ENCODE measurements at places on chromosomes 11 and 22.

DNA sequence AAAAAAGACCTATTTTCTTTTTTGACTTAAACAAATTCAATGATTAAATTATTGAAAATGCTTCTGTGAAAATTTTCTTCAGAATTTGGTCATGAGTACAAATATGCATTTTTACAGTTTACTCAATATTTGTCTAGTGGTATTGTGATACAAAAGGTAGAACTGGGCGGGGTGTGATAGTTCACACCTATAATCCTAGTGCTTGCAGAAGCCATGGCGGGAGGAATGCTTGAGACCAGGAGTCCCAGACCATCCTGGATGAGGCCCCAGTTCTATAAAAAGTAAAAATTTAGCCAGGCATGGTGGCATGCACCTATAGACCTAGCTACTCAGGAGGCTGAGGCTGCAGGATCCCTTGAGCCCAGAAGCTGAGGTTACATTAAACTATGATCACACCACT is 90.6 kb downstream of the ARHGAP42 start:
- no peak for DNase-seq

- DNase-seq = no peak
Observed at GRCh38 chr11:61851113-61851899, 23.2 kb downstream of the FADS2 start.

DNA sequence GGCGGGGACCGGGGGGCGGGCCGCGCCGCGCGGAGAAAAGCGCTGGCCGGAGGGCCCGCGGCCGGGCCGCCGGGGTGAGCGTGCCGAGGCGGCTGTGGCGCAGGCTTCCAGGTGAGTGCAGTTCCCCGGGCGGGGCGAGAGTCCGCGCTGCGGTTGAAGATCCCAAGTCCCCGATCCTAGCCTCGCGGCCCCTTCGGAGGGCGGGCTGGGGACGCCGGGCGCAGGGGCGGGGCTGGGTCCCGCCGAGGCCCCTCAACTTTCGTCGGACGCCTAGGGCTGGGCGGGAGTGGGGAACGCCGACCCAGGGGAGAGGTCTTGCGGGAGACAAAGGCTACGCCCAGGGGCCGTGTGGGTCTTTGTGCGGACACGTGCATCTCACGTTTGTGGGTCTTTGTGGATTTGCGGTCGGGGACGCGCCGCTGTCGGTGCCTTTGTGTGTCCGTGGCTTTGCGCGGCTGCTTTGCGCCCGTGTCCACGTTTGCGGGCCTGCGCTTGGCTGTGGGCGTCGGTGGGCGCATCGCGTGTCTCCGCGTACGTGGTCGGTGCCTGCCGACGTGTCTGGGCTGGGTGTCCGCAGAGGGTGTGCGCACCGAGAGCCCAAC is at the start of gene TSKU:
Gene TSKU (plus strand): TSS at position 63 of the 602 bp plus-strand sequence. CDS start 12,261 bp downstream, outside the sequence.
- no peak for DNase-seq

DNA sequence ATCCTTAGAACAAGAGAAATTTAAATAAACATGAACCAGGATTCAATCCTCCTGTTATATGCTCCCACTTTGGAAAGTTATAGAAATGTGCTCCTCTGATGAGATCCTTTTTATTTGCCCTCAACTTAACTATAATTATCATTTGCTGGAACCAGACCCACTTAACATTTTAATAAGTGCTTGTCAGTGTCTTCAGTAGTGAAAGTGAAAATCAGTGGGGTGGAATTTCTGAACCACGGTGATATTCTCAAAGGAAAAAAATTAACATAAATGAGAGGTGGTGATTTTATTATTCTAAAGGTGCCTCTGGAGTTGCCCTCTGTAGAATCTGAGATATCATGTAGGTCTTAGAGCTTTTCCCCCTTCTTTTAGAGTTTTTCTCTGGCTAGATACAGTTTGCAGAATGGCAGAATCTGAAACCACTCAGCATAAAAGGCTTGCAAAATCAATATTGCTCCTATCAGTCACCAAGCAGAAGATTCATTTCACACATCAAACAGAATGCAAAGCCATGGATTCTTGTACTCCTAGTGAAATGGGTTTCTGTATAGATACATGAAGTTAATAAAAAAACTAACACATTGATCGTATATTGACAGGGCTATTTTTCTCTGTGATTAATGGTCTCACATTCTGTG is 213.2 kb downstream of the LUZP2 start:
- DNase-seq = no peak

DNA sequence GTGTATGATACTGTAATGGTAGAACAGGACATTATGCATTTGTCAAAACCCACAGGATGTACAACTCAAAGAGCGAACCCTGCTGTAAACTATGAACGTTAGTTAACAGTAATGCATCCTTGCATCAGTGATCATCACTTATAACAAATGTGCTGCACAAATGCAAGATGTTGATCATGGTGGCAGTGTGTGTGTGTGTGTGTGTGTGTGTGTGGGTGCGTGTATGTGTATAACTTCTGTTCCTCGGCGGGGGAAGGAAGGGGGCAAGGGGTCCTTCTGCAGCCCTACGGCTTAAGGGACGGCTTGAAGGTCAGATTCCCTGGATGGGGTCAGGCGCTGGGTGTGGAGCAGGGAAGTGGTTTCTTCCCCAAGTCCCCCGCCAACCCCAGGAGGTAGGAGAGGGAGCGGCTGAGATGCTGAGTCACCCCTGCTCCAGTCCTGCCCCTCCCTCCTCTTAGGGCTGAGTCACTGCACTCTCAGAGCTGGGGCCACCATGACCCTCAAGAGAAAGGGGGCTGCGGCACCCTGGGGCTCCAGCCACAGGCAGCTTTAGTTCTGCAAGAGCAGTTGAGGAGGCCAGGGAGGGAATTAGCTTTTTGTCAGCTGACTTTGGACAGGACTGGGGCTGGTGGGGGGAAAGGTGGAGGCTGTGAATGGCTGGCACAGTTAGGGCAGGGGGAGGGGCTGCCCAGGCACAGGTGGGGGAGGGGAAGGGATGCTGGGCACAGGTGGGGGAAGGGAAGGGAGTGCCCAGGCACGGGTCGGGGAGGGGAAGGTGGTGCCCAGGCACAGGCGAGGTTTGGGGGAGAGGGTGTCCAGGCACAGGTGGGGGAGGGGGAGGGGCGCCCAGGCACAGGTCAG is 8.8 kb upstream of the CTSD start:
- DNase-seq = no peak

DNA sequence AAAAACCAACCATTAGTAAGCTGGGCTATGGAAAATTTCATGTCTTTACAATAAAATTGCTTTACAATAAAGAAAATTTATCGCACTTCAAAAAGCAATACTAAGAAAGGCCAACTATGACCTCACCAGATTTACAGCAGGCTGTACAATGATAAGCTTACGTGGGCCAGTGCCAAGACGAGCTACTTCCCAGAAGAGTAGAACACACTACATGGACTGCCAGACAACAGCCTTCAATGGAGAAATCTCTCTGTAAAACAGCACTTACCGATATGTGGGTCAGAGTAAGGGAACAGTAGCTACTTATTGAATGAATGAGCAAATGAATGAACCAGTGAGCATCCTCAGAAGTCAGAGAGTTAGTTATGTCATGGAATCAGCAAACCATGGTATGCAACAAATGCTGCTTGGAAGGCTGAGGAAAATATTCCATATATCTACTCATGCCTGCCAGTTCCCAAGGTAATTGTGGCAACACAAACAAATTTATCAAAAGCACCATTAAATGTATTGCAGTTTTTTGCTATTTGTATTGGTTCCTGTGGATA is 74.4 kb downstream of the SLC36A4 start:
- no peak for DNase-seq

- no peak for DNase-seq
Observed at GRCh38 chr11:44010789-44011251, 37.0 kb upstream of the ACCSL start.

GRCh38 chr22:41847300-41847699 is 14.4 kb downstream of the SREBF2 start:
- DNase-seq = no peak

GRCh38 chr22:32685512-32685911 is 116.0 kb upstream of the TIMP3 start:
- no peak for DNase-seq

DNA sequence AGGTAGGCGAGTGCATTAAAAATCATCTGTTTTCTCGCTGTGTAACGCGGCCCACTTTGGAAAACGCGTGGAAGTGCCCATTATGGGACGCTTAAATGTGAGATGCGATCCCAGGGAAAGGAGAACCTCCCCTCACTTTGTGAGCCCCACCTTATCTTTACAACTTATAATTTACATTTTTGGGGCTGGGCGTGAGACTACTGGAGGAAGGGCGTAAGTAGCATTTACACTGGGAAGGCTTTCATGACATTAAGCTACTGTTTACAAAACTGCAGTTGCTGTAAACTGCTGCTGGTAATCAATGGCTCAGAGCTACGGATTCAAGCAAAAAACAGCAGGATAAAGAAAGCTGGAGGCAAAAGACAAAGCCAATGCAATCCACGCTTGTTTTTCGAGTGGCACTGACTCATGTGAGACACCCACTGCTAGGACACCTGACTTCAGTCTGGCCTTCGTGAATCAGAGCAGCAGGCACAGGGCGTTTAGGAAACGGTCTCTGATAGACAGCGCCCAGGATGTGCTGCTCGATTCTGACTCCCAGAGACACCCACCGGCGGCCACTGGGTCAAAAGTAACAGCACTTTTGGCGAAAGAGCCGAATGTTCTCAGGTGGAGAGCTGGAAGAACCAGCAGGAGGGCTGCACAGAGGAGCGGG is 78.3 kb downstream of the TRMU start:
- no peak for DNase-seq

DNA sequence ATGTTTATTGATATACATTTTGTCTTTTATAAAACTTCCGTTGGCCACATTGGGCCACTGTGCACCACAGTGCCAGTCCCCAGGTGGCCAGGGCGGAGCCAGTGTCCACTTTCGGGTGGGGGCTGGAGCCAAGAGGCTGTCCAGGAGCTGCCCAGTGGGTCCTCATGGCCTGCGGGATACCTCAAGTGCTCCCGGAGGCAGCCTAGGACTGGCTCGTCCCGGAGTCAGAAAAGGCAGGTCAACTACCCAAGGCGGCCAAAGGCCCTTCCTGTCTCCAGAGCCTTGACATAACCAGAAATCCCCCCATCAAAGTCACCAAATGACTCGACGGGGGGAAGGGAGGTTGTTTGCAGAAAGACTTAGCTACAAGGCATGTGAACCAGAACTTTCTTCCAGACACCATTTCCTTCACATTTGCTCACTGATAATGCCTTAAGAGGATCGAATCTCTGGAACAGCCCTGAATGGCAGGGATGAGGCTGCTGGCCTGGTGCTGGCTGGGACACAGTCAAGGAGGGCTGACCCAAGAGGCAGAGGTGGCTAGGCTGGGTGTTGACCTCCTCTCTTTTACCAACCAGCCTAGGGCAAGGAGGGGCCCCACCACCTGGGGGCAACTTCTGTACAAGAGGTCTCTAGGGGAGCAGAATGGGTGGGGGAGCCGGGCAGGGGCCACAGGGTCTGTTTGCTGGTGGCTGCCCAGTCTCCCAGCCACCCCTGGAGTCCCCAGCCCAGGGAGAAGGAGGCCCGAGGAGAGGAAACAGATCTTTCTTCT is 8.4 kb downstream of the MRGPRF start:
- no peak for DNase-seq

DNA sequence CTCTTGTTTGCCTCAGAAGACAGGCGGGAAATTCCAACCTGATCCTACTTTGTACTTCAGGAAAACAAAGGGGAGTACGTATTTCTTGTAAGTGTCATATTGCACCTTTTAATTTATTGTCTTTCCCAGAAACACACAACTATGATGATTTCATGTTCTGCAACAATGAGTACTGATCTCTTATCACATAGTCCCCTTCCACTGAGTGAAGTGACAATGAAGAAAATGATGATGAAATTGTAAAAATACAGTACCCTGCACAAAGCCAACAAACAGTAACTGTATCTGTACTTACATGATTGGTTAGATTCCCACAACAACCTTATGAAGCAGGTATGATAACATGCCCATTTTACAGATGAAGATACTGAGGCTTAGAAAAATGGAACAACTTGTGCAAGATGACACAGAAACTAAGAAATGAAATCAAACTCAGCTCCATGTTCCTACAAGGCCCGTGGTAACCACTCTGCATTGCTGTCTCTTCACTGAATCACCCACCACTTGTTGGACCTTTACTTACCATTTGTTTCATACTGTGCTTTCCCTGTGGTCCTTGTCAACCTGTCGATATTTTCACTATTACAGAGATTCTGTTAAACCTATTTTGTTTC is 37.5 kb downstream of the SLC1A2 start:
- DNase-seq = no peak

DNA sequence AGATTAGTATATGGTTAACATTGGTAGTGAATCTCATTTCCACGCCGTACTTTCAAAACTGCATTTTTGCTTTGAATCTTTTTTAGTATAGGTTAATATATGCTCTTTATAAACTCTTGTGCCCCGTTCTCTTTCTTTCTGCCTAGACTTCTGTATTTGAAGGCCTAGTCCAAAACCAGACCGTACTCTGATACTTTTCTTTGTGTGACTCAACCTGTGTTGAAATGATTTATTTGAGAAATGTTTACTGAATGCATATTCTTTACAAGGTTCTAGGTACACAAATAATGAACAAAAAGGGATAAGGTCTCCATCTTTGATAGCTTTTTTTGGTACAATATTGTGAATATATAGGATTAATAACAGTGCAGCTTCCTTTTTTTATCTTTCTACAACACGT is 68.3 kb downstream of the HIPK3 start:
- DNase-seq = no peak

DNA sequence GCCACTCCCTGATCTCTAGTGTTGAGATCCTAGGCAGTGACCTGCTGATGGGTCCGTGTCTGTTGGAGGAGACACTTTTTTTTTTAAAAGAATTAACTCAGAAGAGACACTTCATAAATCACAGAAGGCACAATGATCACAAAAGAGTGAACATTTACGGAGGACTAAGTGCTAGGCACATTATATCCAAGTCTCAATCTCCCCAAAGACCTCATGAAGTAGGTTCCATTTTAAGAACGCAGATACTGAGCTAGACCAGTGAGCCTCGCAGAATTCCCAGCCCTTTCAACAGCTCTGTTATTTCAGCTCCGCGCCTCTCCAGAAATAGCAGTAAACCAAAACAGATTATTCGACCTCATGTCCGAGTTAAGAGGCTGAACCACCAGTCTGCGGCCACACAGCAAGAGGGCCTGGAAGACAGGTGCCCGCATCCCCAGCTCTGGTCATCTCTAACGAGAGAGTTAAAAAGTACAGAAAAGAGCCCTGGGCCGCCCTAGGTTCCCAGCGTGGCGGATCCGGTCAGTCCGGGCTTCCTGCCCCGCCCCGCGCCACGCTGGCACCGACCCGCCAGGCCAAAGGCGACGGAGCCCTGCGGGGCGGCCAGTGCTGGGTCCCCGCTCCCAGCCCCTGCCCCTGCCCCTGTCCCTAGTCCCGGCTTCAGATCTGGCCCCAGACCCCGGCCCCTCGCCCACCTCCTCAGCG is 612 bp downstream of the XBP1 start:
- peak; percentile 42 for DNase-seq

GRCh38 chr11:76120513-76121101 is 85.7 kb downstream of the WNT11 start:
- no peak for DNase-seq

GRCh38 chr11:134949121-134950090 is 537.4 kb upstream of the B3GAT1 start:
- DNase-seq = no peak

GRCh38 chr22:38866024-38866398 is 6.0 kb downstream of the CBX6 start:
- DNase-seq = no peak

- DNase-seq = no peak
Observed at GRCh38 chr11:26909991-26910591, 83.8 kb upstream of the FIBIN start.

- no peak for DNase-seq
Observed at GRCh38 chr11:77547863-77548551, 41.7 kb upstream of the AQP11 start.

GRCh38 chr11:10017050-10017449 is 277.0 kb downstream of the SBF2 start:
- no peak for DNase-seq
